ENCODE measurements at places on chromosomes 5 and 9. TPM values are rescaled to one million over a fixed set of nuclear protein-coding genes. Genes with fewer than 3 reads are reported as not detected.

- DNase-seq: no peak
Measured at GRCh38 chr9:117744369-117744768, 40.2 kb downstream of the TLR4 start.

The PCDHB6 gene
- total RNA-seq: 0.60 TPM

- no peak for DNase-seq
Measured at GRCh38 chr5:89729623-89730301, 679.8 kb downstream of the CETN3 start.

DNA sequence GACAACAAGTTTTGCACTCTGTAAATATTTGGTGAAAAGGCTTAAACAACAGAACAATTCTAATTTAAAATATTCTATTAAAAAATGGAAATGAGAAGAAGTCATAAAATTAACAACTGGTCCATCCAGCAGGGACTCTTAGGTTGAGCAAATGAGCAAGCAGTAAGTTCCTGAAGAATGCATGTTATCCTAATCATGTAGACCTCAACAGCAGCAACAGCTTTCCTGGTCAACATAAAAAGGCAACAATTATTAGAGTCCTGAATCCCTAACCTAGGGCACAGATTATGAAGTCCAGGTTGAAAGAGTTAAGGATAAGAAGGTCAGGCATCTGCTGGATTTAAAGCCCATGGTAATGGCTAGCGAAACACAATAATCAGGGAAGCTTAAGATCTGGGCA, 120.9 kb downstream of the SSBP2 start:
- DNase-seq: no peak

The SLC25A2 gene
- not detected for total RNA-seq

The BDP1 gene
- total RNA-seq: 16.3 TPM

DNA sequence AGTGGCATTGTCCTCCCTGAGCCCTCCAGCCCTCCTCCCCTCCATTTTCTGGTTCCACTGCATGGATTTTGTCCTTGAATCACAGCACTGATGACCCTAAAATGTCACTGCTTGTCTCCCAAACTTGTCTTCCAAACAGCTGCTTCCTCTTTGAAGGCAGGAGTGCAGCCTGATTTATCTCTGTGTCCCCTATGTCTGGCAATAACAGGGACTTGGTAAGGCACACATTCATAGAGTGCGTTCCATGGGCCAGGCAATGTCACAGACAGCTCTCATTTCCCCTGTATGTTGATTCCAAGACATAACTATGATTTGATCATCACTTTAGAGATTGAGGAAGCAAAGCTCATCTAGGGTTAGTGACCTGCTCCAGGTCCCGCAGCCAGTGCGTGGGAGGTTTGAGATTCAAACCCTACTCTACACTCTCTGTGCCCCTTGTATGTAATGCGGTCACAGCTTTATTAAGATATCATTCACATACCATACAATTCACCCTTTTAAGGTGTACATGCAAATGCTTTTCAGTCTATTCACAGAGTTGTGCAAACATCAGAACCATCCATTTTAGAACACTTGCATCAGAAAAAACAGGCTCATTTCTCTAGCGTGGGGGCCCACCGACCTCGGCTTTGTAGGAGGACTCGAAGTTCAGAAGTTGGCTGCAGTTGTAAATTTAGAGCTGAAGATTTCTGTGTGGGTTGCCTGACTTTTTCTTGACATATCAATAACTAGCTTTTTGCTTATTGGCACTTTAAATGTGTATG, 28.4 kb upstream of the BOD1 start:
- no peak for DNase-seq

DNA sequence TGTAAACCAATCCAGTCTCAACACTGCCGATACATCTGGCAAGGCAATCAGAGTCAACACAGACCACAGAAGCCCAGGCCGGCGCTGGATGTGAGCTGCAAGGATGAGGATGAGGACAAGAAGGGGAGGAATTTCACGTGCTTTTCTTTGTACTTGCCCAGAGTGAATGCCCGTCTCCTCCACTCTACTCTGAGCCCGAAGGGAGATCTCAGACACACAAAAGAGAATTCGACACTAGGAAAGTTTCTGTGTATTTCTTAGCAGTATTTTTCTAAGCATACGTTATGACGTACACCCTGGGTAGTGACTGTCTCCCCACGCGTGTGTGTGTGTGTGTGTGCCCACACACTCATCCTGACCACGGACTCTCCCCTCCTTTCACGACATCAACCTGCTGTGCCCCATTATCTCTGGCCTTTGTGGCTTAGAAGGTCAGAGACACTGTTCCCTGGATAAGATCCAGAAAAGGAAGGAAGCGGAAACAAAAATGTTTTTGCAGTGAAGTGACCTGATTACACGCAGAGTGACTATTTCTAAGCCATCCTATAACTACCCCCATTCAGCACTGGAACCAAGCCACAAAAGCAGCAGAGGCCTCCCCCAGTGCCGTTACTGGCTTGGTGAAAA, 227.3 kb upstream of the DAPK1 start:
- no peak for DNase-seq

- DNase-seq: no peak
Measured at GRCh38 chr5:177311392-177311722, 341 bp downstream of the MXD3 start.

GRCh38 chr5:73796164-73797131, 170.5 kb downstream of the ARHGEF28 start:
- DNase-seq: no peak

The TICAM2 gene
- total RNA-seq: 3.3 TPM

GRCh38 chr5:110625376-110625999, 101.0 kb downstream of the TMEM232 start:
- no peak for DNase-seq

DNA sequence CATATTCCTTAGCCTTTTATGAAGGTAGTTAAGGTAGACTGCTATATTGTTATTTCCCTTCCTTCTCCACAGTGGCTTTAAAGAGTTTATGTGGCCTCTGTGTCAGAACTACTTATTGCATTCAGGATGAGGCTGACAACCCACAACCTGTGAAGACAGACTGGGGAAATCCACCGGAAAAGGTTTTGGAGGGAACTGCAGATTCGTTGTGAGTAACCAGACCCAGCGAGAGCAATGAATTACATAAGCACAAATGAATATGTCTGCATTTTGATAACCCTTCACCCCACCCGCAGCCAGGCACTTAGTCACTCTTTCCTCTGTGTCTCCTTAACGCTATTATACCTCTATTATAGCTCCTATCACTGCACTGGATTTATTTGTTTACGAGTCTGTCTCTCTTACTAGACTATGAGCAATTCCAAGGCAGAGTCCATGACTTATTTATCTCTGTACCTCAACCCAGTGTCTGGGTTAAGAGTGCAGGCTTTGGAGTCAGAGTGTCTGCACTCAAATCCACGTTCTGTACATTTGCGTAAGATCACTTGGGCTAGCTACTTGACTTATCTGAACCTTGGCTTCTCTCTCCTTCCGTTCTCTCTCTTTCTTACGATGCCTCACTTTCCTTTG, 19.2 kb downstream of the KCTD16 start:
- DNase-seq: peak; percentile 15

GRCh38 chr5:131423056-131423455, 159.2 kb downstream of the CDC42SE2 start:
- no peak for DNase-seq

- no peak for DNase-seq
Measured at GRCh38 chr5:157026789-157027424, 32.0 kb downstream of the HAVCR1 start.

DNA sequence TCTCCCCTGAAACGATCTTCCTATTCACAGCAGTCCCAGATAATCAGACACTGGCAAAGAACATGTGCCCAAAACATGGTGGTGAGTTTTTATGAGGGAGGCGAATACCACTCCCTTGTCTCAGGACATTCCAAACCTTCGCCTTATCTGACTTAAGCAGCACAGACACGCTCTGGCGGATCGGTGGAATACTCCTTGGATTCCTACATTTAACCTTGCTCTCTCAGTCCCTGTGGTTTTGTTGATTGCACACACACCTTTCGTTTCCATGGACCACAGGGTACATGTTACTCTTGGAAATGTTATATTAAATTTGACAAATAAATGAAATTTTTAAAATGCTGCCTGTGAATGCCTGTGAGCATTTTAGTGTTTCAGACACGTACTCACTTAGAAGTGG, 87.8 kb upstream of the CPEB4 start:
- DNase-seq: no peak

DNA sequence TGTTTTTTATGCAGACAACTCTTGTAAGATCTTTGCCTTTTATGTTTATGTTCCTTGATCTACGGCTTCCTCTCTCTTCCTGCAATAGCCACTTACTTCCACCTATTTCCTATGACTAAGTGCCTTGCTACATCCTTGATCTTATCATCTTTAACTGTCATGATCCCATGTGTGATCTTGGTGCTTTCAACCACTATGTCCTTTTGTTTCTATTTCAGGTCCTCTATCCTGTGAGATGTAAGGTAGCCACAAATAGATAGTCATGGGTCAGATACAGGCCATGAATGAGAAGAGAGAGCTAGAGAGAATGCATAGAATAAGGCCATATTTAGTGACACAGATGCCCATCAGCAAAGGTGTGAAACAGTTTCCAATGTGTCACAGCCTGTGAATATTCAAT, 243.6 kb upstream of the HAPLN1 start:
- DNase-seq: no peak

The SLC1A3 gene
- 26.2 TPM for total RNA-seq

- DNase-seq: peak; percentile 19
Measured at GRCh38 chr5:41925555-41925951, 472 bp downstream of the FBXO4 start.

DNA sequence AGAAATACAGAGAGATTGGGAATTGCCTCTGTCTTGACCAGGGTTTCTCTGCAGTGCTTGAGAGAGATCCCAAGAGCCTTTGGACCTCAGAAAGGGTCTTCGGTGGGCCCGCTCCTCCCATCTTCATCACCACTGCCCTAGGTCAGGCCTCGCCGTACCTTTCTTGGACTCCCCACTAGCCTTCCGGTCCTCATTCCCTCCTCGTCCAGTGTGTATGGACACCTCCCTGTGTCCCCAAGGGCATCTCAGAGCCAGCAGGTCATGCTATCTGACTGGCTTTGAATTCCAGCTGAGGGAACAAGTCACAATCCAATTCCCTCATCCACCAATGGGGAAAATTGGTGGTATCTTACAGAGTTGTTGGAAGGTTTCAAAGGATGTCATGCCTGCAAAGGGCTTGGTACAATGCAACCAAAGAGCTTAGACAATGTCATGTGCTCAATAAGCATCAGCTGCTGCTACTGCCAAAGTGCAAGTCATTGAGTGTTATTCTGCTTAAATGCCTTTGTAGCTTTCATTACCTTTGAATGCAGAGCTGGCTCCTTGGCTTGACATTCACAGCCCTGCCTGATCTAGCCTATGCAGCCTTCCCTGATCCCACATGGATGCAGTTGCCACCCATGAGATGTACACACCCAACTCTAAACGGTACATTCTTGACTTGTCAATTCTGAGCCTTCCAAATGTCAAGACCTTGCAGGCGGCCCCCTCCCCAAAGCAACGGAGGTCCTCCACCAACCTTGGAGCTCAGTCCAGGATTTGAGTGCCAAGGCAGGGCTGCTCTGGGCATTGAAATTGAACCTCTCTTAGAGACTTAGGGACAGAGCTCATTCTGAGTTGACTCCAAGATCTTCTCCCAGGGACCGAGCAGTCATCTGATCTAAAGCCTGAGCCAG, 58.0 kb downstream of the HRH2 start:
- DNase-seq: no peak

DNA sequence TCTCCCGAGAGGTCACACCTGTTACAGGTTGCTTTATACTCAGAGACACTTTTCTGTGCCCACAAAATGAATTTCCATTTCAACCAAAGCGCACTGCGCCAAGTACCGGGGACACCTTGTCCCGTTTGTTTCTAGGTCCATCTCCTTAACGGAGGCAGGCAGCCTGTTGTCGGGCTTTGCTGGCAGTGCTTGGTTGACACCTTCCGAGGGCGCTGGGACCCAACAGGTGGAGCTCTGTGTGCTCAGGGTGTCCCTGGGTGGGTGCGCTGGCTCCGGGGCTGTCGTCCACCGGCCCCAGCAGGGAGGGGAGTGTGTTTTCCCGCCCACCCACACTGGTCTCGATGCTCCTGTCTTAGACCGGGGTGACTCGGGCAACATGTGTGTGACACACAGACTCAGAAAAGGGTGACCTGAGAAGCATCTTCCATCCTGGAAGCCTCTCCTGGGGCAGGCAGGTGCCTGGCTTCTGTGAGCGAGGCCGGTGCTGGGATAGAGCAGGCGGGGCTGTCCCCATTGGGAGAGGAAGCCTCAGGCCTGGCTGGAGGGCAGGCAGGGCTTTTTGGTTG, 8.5 kb downstream of the RNU6ATAC start:
- DNase-seq: no peak

GRCh38 chr5:142726188-142726731, 40.4 kb upstream of the FGF1 start:
- DNase-seq: no peak

DNA sequence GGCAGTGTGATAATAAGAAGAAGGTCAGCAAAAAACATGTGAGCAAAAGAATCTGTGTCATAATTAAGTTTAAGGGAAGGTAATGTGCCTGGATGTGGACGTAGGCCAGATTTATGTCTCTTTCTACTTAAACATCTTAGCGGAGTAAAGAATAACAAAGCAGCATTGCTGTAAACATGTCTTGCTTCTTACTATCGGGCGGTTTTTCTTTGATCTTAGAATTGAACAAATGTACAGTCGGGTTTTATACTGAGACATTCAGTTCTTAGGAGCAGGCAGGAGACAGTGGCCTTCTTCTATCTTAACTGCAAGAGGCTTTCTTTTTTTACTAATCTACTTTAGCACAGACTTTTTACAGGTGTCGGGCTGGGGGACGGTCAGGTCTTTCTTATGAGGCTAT, 40.4 kb upstream of the FLT4 start:
- DNase-seq: no peak

DNA sequence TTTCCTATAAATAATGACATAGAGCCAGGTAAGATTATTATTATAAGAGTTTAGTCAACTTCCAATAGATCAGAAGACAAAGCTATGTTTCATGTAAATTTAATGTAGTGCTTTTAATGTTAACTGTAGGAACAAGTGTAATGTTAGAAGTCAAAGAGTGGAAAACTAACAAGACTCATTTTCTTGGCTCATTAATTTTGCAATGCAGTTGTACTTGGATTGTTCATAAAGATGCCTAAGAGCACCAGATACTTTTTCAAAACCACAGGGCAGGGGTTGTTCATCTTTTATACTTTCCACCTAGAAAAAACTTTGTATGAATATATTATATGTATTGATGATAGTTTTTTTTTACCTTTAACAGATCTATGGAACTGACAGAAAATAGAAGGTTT, 1705.3 kb upstream of the CDH9 start:
- no peak for DNase-seq

GRCh38 chr5:74542482-74542881, 98.0 kb downstream of the ENC1 start:
- DNase-seq: no peak

The TEX48 gene
- total RNA-seq: not detected

GRCh38 chr9:131633491-131634031, 88.2 kb downstream of the PRRT1B start:
- DNase-seq: no peak

DNA sequence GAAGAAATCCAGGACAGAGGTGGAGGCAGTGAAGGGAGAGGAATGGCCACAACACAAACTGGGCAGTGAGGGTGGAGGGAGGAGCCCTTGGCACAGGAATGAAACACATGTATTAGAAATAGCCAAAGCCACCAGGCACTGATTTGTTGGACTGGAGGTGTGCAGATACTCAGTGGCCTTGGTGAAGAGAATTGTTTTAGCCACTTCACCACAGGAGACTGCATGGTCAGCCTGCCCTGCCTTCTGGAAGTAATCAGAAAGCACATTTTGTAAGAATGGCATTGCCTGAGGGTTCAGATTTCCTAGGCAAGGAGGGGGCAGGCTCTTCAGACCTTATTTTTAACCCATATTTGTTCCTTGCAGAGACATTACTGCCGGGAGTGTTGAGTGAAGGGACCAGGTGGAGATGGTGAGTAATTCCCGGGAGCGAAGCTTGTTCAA, 2.2 kb downstream of the SGCD start:
- no peak for DNase-seq

The PCDHA7 gene
- 0.89 TPM for total RNA-seq
